ENCODE measurements at places on chromosomes 4 and X. TPM values are rescaled to one million over a fixed set of nuclear protein-coding genes. Genes with fewer than 3 reads are reported as not detected.

DNA sequence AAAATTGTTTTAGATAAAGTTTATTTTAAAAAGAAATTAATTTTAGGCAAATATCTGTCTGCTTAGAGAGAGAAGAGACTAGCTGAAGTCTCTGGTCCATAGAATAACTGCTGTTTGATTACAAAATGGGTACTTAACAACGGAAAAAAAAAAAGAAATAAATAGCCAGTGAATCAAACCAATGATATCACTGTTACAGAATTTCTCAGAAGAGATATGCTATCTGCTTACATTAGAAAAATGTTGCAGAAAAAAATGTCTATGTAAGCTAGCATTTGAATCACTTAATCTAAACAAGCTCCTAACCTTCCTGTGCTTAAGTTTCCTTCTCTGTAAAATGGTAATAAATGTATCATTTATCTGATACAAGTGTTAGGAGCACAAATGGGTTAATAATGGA, 189.9 kb downstream of the IL15 start:
- no peaks in the 10 kb centered on the region for H3K4me1 ChIP-seq
- H3K36me3 ChIP-seq: no peaks in the 10 kb centered on the region
- no peaks in the 10 kb centered on the region for H3K27me3 ChIP-seq
- no peak overlapping the region for H3K27ac ChIP-seq
- no peak overlapping the region for H3K4me3 ChIP-seq

DNA sequence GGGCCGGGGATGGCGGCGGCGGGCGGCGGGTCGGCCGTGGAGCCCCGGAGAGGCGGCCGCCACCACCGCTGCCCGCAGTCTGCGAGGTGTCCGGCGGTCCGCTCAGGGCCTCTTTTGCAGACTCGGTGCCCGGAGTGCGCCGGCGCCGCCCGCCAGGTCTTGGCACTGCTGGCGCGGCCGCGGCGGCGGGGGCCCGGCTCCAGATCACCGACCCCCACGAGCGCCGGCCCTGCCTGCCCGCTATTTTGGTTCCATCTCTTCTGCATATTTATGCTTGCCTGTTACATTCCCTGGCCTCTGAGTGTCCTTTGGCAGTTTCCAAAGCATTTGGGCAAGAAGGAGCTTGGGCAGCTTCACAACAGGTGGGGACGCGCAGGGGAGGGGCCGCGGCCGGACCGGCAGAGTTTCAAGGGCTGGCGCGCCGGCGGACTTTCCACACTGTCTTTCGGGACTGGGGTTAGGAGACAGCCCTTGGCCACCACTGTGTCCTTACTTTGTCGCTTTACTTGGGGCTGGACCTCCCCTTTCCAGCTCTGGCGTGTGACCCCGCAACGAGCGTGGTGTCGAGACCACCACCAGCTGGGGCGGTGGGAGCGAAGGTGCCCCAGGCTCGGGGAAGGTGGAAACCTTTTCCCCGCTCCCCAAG, 668 bp upstream of the TAPT1 start:
- no peaks in the 10 kb centered on the region for H3K27me3 ChIP-seq
- peak; percentile 85 for DNase-seq
- H3K4me3 ChIP-seq: peak overlapping the region; percentile 84
- H3K36me3 ChIP-seq: no peaks in the 10 kb centered on the region

UCHL1 gene
- 18.9 TPM for total RNA-seq

DNA sequence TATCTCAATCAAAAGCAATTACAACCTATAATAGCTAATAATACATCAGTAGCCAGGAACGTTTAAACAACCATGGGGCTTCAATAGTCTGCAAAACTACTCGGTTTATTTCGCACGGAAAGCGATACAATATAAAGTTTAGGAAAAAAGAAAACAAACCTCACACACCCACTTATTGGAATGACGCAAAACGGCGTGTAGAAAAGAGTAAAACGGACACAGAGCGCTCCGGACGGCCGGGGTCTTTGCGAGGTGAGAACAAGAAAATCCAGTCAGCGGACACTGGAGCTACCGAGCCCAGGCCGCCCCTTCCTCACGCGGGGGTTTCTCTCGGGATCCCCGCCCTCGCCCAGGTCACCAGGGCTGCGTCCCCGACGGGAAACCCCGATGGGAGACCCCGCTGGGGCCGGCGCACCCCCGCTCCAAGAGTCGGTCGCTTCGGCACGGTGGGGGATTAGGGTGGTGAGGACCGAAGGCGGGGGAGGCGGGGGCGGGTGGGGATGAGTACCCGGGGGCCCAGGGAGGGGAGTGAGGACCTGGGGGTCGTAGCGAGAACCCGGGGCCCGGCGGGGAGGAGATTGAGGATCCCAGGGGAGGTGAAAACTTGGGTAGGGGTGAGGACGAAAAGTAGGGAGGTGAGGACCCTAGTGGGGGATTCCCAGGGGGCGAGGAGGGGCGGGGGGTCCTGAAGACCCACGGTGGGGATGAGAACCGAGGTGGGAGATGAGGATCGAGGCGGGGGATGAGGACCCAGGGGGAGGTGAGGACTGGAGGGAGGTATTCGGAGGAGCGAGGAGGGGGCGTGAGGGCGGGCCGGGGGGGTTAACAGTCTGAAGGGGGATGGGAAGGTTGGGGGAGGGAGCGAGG, 737 bp downstream of the NELFA start:
- peaks cover 31% of the 10 kb centered on the region for H3K36me3 ChIP-seq
- no peaks in the 10 kb centered on the region for H3K27me3 ChIP-seq
- H3K27ac ChIP-seq: peak overlapping the region; percentile 98
- no peak for DNase-seq
- H3K4me3 ChIP-seq: peak overlapping the region; percentile 100
- H3K4me1 ChIP-seq: peaks cover 28% of the 10 kb centered on the region

- DNase-seq: no peak
- no peak overlapping the region for H3K27ac ChIP-seq
- H3K4me1 ChIP-seq: no peaks in the 10 kb centered on the region
- no peaks in the 10 kb centered on the region for H3K36me3 ChIP-seq
- no peak overlapping the region for H3K4me3 ChIP-seq
Measured at GRCh38 chrX:25925946-25926345, 212.2 kb upstream of the MAGEB18 start.

DNA sequence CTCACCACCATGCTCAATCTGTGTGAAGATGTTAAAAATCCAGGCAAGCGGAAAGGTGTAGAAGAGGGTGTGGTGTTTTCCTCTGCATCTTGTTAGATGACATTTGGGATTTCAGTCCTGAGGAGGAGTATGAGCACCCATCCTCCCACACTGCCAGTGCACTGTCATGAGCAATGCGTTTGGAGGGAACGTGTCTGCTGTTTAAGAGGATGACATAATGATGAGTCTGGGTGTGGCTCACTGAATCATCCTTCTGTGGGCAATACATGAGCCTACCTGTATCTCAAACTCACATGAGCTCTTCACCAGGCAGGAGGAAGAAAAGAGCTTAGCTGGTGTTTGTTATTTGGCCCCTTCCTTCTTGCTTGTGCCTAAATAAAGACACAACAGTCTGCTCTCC, 67.9 kb upstream of the ARX start:
- H3K36me3 ChIP-seq: no peaks in the 10 kb centered on the region
- H3K27ac ChIP-seq: no peak overlapping the region
- DNase-seq: no peak
- H3K4me1 ChIP-seq: no peaks in the 10 kb centered on the region

GRCh38 chr4:14857981-14858380, 144.3 kb upstream of the CPEB2 start:
- H3K4me3 ChIP-seq: no peak overlapping the region
- H3K4me1 ChIP-seq: no peaks in the 10 kb centered on the region
- DNase-seq: no peak

DNA sequence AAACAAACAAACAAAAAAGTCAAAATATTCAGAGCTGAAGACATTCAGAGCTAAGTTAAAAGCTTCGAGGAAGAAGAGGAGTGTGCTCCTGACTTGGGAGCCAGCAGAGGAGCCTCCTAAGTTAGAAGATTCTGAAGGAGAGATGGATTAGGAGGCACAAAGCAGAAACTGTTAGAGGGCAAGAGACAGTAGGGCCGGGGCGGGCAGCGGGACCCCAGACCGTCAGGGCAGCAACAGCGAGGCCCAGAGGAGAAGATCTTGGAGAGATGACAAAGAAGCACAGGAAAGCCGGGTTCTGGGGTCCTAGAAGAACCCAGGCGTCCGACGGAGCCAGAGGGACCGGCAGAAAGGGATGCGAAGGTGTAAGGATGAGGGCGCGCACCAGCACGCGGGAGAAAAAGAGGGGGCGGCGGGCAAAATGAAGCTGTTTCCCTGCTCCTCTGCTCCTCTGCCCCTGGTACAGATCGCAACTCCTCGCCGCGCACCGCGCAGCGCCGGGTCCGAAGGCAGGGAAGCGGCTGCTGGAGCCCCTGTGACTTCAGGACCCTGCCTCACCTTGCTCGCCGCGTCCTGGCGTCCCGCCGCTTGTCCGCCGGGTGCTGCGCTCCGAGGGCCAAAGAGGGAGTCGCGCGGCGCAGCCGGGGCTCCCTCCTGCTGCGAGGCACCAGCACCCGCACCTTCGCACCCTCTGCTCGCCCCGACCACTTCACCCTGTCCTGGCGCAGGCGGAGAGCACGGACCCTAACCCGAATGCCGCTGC, 477 bp downstream of the KLHL13 start:
- H3K27ac ChIP-seq: peak overlapping the region; percentile 76
- H3K27me3 ChIP-seq: no peaks in the 10 kb centered on the region
- peaks cover 4% of the 10 kb centered on the region for H3K4me1 ChIP-seq

MAGEA4 gene
- not detected for total RNA-seq

SMIM31 gene
- total RNA-seq: not detected

SFRP2 gene
- total RNA-seq: not detected

RHOXF2B gene
- total RNA-seq: not detected

TMEM31 gene
- not detected for total RNA-seq

MAGEA2 gene
- total RNA-seq: not detected

GRCh38 chr4:109721033-109721432, 8.8 kb downstream of the PLA2G12A start:
- H3K27ac ChIP-seq: no peak overlapping the region
- H3K4me1 ChIP-seq: no peaks in the 10 kb centered on the region
- no peaks in the 10 kb centered on the region for H3K27me3 ChIP-seq
- no peak overlapping the region for H3K4me3 ChIP-seq

DNA sequence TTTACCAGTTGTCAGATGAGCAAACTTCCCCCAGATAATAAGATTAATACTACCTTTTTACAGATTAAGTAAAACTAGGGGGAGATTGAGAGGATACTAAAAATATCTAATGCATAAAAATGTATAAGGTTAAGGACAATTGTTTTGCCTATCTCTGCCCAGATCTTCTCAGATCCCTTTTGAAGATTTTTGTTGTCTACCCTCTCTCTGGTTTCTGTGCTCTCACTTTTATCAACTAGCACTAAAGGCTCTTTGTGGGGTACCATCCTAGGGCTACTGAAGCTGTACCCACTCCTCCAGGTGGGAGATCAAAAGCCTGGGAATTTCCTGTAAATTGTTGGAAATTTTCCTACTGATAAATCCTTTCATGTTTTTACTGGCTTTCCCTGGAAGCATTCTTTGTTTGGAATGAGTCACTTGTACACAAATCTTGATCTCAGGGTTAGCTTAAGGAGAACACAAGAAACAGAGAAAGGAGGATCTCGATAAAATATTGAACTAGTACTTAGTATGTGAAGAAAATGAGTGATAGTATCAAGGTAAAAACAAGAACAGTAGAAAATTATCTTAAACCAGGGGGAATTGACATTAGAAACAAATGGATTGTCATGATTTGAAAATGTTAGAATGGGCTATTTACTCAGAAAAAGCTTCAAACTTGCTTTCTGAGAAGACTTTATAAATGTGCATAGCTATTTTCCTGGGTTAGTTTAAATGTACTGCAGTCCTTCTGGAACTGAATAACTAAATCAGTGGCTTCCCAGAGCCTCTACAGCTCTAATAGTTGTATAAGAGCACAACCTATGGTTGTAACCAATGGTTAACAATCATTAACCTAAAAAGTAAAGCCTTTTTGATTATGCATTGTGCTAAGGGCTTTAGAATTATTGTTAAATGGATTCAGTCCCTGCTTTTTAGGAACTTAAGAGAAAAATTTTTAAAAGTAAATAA, 679.9 kb upstream of the MAGEB2 start:
- no peak overlapping the region for H3K4me3 ChIP-seq
- no peak for DNase-seq
- H3K27ac ChIP-seq: no peak overlapping the region
- H3K27me3 ChIP-seq: no peaks in the 10 kb centered on the region
- no peaks in the 10 kb centered on the region for H3K4me1 ChIP-seq

MAOA gene
- 57.4 TPM for total RNA-seq

- H3K4me3 ChIP-seq: no peak overlapping the region
- H3K4me1 ChIP-seq: peaks cover 5% of the 10 kb centered on the region
- DNase-seq: no peak
- H3K27me3 ChIP-seq: no peaks in the 10 kb centered on the region
- H3K27ac ChIP-seq: no peak overlapping the region
- H3K36me3 ChIP-seq: peaks cover 6% of the 10 kb centered on the region
Measured at GRCh38 chr4:169485791-169486742, 126.3 kb downstream of the NEK1 start.

GYPA gene
- total RNA-seq: not detected

SPANXA2 gene
- total RNA-seq: not detected

PLXNA3 gene
- 15.6 TPM for total RNA-seq

ANXA10 gene
- not detected for total RNA-seq

DNA sequence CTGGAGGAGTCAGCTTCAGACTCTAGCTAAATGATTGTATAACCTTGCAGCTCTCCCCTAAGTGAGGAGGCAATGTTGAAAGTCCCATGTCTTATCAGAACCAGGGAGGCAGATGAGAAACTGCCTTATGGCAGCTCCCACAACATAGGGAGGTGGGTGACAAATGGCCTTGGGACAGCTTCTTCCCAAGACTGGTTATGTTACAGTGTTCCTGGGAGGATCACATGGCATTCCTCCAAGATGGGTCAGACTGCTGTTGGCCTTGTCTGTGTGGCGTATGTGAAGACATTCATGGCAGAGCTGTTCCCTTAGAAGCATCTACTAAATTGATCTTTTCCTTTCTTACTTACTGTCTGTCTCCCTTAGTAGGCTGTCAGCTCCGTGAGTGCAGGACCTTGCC, 42.0 kb downstream of the HPRT1 start:
- no peak overlapping the region for H3K27ac ChIP-seq
- H3K36me3 ChIP-seq: peaks cover 5% of the 10 kb centered on the region
- DNase-seq: no peak
- H3K27me3 ChIP-seq: no peaks in the 10 kb centered on the region
- H3K4me3 ChIP-seq: no peak overlapping the region

Measured in heart left ventricle (tissue), 16 donors.